ENCODE measurements at places on chromosomes 16 and 17.

DNA sequence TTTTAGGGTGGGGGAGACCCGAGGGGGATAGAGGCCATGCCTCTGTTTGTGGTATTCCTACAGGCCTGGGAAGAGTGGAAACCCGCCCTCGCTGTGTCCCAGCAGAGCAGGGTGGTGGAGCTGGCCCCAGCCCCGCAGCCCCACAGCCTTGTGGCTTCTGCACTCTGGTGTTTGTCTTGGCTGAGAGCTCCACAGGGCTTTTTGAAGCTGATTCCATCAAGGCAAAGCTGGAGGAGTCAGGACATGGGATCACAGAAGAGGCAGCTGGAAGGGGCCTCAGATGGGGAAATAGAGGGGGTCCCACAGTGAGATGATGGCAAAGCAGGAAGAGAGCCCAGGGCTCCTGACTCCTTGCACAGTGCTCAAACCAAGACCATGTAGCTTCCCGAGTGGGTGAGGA lies 5.0 kb upstream of the WFIKKN2 start:
- no peak for DNase-seq

- no peak for DNase-seq
These were observed 610 bp upstream of the PEX12 start for GRCh38 chr17:35578929-35579432.

DNA sequence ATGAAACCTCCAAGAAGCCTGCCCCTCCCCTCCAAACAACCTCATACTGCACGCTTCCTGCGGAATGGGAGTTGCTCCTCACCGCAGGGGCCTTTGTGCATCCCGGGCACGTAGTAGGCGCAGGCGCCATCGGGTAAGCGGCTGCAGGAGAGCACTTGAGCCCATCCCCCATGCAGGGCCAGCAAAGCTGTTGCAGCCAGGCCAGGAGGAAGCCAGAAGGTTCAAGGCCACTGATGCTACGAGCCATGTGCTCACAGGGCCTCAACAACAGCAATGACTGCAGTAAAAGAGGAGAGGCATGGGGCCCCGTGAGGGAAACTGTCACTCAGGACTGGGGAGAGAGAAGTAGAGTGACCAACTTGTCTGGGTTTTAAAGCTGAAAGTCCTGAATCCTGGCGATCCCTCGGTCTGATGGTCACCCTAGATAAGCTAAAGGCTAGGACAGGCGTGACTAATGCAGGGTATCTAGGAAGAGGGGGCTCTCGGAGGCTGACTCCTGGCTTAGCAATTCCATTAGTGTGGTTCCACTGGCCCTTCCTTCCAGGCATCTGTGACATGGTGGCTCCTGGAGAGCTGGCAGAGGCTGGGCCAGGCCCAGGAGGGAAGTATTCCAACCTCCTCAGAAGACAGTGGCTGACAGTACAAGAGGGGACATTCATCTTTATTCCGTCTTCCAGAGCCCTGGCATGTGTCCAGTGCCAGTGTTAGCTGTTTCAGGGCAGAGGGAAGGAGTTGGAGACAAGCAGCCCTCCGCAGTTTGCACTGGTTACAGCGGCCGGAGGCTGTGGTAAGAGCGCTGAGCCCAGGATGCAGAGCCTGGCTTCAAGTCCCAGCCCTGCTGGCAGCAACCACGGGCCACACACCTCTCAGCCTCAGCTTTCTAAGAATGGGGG lies 20.8 kb downstream of the GOSR2 start:
- no peak for DNase-seq

- no peak for DNase-seq
These were observed 43.0 kb downstream of the RNF112 start for GRCh38 chr17:19454074-19454473.

- no peak for DNase-seq
These were observed 999 bp upstream of the FLYWCH2 start for GRCh38 chr16:2881783-2882649.

- DNase-seq: no peak
These were observed 217.3 kb downstream of the USP22 start for GRCh38 chr17:20825539-20825938.

- DNase-seq: no peak
These were observed 13.8 kb downstream of the PKD1 start for GRCh38 chr16:2121853-2122252.

DNA sequence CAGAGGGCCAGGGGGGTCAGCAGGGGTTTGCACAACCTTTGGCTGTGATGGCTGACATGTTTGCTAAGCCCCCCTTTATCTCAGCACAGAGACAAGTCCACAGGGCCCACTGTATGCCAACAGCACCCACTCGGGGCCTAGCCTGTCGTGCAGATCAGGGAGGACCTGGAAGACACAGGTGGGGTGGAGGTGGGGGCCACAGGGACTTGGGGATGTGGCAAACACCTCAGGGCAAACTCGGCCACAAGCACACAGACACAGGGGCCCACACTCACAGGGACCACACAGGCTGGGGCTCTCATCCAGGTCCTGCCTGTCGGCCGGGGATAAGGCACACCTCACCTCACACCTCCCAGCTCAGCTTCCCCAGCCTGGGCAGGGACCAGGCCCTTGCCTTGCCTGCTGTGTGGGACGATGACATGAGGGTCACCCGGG lies 87.9 kb downstream of the C16orf78 start:
- DNase-seq: no peak

DNA sequence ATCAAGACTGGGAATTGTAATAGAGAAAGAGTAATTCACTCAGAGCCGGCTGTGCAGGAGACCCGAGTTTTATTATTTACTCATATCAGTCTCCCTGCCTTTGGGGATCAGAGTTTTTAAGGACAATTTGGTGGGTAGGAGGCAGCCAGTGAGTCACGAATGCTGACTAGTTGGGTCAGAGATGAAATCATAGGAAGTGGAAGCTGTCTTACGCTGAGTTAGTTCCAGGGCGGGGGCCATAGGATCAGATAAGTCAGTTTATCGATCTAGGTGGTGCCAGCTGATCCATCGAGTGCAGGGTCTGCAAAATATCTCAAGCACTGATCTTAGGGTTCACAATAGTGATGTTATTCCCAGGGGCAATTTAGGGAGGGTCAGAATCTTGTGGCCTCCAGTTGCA lies 20.2 kb upstream of the GUCY2D start:
- no peak for DNase-seq

- DNase-seq: no peak
These were observed 11.7 kb upstream of the SMIM5 start for GRCh38 chr17:75621489-75621888.

DNA sequence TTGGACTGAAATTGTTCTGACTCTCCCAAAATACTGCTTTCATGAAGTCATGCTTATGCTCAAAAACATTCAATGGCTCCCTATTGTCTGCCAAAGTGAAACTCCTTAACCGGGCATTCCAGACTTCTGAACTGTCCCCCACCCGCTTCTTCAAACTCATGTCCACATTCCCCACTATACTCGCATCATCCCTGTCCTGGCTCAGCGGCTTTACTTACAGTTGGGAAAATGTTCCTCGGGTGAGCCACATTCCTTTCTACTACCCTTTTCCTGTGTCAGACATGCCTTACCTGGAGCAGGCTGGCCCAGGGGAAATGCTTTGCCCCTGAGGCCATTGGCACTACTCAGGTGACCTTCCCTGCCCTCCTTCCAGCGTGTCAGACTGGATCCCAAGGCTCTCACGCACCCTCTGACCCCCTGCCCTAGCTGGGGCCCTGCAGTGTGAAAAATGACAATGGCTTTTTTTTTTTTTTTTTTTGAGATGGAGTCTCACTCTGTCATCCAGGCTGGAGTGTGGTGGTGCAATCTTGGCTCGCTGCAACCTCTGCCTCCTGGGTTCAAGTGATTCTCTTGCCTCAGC lies 5.3 kb downstream of the CYGB start:
- DNase-seq: no peak

- no peak for DNase-seq
These were observed 66.3 kb upstream of the METRNL start for GRCh38 chr17:83012868-83013778.

DNA sequence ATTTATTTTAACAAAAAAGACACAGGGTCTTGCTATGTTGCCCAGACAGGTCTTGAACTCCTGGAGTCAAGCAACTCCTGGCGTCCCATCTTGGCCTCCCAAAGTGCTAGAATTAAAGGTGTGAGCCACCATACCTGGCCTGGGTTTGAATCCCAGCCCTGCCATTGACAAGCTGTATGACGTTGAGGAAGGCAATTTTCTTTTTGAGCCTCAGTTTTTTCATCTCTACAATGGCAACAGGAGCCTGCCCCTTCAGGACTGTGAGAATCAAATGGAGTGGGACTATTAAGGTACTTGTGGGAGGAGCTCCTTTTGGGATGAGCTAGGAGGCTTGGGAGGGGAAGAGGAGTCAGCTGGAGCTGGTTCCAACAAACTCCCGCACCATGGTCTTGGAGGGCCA lies 6.2 kb downstream of the RARA start:
- no peak for DNase-seq

All from SIG-M5 (cell line).